ENCODE measurements at places on chromosomes 12 and 14.

DNA sequence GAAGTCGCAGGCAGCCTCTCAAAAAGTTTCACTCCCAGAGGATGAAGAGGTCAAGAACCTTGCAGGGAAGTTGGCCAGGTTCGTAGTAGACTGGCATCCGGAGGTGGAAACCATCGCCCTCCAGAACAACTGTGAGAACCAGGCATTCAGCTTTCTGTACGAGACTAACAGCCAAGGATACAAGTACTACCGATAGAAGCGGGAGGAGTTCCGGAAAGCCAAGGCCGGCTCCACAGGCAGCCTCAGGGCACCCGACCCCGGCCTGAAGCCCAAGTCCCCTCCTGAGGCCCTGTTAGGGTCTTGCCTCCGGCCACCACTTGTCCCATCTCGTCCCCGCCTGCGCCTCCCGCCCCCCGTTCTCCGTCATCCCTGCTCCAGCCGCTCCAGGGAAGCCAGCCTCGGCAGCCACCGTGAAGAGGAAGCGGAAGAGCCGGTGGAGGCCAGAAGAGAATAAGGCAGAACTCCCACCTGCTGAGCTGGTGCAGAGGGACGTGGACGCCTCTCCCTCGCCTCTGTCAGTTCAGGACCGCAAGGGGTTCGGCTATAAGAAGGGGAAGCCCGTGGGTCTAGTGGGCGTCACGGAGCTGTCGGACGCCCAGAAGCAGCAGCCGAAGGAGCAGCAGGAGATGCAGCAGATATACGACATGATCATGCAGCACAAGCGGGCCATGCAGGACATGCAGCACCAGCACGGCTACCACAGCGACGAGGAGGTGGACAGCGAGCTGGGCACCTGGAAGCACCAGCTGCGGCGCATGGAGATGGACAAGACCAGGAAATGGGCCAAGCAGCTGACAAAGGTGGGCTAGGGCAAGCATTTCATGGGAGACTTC lies 366.8 kb upstream of the ATXN7L3B start:
- DNase-seq = no peak

DNA sequence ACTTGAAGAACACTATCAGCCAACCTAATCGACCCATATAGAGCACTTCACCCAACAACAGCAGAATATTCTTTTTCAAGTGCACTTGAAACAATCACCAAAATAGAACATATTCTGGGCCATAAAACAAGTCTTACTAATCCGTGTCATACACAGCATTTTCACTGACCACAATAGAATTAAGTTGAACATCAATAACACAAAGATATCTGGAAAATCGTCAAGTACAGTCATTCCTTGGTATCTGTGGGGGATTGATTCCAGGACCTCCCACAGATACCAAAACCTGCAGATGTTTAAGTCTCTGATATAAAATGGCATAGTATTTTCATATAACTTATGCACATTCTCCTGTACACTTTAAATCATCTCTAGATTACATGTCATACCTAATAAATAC lies 295.7 kb downstream of the BCL11B start:
- DNase-seq = no peak

DNA sequence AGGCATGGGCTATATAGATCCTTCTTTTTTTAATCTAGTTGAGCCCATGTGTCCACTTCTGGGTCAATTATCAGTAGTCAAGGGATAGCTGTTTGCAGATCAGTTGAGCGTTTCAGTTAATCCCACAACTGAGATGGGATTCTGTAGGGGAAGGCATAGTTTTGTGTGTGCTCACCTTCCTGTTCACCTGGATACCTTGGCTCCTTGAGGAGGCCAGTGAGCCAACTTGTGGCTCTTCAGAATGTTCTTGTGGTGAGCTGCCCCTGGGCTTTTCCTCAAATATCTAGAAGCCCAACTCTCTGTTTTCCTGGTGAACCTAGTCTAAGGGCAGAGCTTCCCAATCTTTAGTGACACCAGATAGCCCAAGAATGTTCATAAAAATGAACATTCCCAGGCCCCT lies 302.9 kb upstream of the TBX3 start:
- no peak for DNase-seq

GRCh38 chr14:102927346-102927877 lies 4.9 kb downstream of the AMN start:
- DNase-seq = no peak

DNA sequence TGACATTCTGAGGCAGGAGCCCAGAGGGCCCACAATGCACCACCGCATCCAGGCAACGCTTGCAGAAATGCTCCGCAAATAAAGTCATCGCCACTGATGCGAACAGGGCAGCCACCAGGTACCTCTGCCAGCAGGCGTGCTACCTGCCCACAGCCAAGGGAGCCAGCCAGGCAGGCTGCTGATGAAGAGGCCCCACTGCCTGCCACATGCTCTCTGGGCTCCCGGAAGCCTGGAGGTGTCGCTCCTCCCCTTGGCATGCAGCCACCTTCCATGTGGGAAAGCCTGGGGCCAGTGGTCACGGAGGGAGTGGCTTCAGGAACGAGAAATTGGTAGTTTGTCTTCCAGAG lies 14.7 kb downstream of the GPR132 start:
- DNase-seq = no peak

GRCh38 chr12:23525450-23526072 lies 423.9 kb downstream of the SOX5 start:
- DNase-seq = no peak

DNA sequence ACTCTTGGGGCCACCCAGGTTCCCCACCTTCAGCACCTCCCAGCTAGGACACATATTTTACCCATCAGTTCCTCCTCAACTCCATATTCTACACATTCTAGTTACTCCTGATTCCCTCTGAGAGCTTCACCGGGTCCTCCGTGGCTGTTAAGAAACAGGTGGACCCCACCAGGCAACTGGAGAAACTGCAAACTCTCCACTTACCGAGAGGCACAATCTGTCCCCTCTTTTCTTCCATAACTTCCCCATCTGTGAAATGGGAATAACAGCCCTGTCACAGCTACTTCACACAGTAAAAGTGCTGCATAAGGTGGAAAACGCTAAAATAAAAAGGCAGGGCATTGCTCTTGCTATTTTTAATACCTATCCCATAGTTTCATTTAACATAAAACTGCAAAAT lies 1.5 kb downstream of the SLC7A8 start:
- no peak for DNase-seq

- DNase-seq = no peak
Observed at GRCh38 chr12:54162741-54163140, 26.0 kb downstream of the SMUG1 start.

DNA sequence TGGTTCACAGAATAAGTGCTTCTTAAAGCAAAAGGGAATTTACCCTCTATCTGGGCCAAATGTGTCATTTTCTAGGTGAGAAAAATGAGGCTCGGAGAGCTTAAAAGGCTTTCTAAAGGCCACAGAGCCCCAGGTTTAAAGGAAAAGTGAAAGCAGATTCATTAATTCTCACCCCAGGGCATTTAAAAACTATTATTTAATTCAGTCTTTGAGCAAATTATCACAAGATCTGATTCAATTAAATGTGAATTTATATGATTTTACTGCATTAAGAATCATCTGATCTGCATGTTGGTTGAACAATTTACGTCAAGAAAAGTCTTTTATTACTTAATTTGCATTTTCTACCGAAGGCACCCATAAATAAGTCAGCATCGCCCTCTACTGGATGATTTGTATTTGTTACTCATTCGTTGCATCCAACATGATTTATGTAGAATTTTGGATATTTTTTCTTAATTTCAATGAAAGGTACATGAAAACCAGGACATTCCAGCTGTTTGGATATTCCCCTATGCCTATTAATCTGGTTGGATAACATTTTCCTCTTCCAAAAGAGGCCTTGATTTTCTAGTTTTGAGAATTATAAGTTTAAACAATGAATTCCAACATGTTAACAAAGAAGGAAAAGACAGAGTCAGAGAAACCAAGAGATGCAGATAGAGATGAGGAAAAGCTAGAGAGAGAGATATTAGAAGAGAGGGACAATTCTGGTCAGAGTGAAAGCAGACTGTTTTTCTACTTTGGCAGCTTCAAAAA lies 19.1 kb upstream of the DHRS7 start:
- DNase-seq = no peak

DNA sequence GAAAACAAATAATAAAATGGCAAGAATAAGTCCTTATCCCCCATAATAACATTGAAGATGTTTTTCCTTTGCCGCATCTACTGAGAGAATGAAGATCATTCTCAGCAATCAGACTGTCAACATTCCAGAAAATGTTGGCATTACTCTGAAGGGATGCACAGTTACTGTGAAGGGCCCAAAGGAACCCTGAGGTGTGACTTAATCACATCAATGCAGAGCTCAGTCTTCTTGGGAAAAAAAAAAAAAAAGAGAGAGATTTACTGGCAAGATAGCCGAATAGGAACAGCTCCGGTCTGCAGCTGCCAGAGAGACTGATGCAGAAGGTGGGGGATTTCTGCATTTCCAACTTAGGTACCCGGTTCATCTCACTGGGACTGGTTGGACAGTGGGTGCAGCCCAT lies 41.3 kb upstream of the OR6J1 start:
- no peak for DNase-seq

DNA sequence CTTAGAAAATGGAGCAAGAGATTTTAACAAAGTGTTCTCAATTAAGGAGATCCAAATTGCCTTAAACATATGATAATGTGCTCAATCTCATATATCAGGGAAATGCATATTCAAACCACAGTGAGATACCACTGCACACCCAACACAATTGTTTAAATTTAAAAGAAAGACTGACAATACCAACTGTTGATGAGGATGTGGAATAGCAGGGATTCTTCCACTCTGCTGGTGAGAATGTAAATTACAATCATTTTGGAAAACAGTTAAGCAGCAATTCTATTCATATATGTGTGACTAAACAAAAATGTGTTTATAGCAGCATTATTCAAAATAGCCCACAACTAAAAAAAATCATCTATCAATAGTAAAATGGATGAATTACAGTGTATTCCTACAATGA lies 144.2 kb downstream of the KICS2 start:
- no peak for DNase-seq

- DNase-seq = no peak
Observed at GRCh38 chr12:88360343-88360742, 218.2 kb downstream of the TMTC3 start.

DNA sequence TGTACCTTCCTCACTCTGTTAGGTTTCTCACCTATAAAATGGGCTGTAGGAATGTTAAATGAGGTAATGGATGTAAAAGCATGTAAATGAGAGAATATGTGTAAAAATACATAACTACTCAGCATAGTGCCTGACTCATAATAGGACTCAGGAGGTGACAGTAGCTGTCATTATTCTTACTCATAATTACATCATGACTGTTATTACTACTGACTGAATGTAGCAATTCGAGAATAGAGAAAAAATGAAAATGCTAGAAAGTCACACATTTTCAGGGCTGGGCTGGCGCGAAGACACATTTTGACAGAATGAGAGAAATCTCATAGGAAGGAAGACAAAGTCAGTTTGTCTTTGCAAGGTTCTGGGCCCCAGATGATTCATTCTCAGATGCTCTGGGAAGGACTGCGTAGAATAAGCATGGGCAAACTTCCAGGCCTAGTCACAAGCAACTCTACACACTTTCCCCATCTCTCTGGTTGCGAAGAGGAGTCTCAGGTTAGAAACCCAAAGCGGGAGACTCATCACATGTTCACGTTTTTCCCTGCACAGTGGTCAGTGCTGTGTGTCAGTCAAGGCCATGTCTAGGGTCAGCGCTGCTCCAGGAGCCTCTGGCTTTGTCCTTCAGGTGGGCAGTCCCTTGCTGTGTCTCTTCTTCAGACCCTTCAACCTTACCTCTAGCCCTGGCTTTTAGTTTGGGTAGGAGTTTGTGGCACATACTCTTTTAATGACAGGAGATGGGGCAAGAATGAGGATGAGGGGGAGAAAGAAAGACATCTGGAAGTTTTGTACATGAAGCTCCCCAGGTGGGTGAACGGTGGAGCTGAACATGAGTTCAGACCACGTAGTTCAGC lies 8.4 kb downstream of the GPRC5A start:
- peak; percentile 40 for DNase-seq

DNA sequence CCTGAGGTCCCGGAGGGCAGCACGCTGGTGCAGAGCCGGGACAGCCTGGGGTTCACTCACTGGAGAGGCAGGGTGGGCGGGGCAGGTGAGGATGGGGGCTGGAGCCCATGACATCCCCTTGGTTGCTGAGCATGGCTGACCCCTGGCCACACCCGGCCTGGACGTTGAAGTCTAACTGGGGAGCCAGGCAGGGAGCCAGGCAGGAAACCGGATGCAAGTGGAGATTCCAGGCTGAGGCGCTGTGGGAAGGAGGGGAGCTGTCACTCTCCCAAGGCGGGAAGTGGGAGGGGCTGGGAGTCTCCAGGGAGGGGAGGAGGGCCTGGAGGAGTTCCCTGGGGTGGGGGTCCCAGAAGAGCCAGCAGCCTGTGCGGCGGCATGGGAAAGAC lies 7.7 kb upstream of the INF2 start:
- DNase-seq = no peak

- DNase-seq = no peak
Observed at GRCh38 chr12:117069101-117069797, 30.0 kb downstream of the TESC start.

- DNase-seq = no peak
Observed at GRCh38 chr12:45355730-45356129, 139.8 kb downstream of the ANO6 start.

- no peak for DNase-seq
Observed at GRCh38 chr12:53176750-53177149, 3.8 kb upstream of the ZNF740 start.

- DNase-seq = no peak
Observed at GRCh38 chr12:58143498-58143995, 202.2 kb downstream of the ATP23 start.

DNA sequence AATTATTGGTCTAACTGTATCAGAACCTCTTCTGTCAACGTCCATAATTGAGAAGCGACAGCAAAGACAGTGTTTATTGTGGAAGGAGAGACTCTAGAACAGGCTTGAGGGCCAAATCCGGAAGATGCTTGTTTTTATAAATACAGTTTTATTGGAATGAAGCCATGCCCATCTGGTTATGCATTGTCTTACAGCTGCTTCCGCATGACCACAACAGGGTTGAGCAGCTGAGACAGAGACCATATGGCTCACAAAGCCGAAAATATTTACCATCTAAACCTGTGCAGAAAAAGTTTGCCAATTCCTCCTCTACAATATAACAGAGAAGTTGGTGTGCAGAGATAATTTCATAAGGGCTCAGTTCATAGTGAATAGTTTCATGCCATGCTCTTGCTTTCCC lies 24.5 kb downstream of the PRKAB1 start:
- no peak for DNase-seq

DNA sequence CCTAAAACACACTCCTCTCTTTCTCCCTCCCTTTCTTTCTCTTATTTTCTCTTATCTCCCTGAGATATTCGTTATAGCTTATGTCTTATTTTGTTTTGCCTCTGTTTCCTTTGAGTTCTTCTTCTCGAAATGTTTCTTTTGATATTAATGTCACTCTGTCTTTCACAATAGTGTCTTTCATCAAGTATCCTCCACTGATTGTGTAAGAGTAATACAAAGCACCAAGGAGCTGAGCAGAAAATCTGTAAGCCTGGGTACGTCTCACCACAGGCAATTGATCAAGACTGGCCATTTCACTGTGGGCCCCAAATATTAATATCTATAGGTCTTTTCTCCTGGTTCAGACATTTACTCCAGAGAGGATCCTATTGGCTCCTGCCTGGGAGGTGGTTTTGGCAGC lies 4.8 kb upstream of the LYZ start:
- no peak for DNase-seq

- no peak for DNase-seq
Observed at GRCh38 chr12:10362325-10362724, 27.5 kb downstream of the KLRK1 start.

GRCh38 chr14:81990312-81990761 lies 456.7 kb upstream of the SEL1L start:
- DNase-seq = peak; percentile 37

All from stimulated activated naive CD8-positive, alpha-beta T cell treated with anti-CD3 and anti-CD28 coated beads, Interleukin-15, Interleukin-2, amounts not matched to agents 100 U/mL and 50 U/mL, for 24 hours (primary cell).